NCI-H1436 treated with DMSO at 0.1 percent for 48 hours (cell line): ENCODE measurements at places on chromosomes 7 and 10.

DNA sequence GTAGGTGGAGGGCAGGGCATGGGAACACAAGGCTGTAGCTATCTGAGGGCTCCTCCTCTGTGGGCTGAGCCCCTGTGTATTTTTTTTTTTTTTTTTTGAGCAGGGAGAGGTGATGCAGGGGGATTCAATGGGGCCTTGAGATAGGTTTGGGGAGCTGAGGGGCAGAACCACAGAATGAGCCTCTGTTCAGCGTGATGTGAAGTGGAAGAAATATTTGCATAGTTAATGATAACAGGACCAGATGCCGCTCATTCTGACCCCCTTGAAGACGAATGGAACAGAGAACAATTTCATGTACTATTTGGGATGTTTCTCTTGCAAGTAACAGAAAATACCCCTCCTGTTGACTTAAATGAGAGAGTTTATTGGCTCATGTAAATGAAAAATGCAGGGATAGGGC lies 69.7 kb upstream of the EMX2 start:
- DNase-seq = no peak

- DNase-seq = no peak
These were observed 193.2 kb downstream of the ELFN1 start for GRCh38 chr7:1863091-1863900.

- DNase-seq = no peak
These were observed 25.7 kb downstream of the MRPS33 start for GRCh38 chr7:140989068-140989467.

- DNase-seq = no peak
These were observed 145.3 kb downstream of the RPS24 start for GRCh38 chr10:78178940-78179339.

DNA sequence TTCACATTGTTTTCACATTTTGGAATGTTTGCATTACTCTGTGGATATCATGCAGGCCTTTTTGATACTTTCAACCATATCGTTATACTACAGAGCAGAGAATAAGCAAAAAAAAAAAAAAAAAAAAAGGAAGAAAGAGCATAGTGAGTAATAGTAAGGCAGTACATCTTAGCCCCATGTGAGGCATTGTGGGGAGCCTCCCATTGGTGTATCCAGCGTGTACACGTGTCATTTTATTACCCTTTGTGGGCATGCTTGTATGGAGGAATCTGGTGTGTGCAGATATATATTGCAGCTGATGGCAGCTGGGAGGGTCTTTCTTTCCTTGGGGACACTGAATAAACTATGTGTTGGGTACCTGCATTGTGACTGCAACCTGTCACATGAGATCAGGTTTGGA lies 19.6 kb downstream of the R3HCC1L start:
- DNase-seq = no peak

- no peak for DNase-seq
These were observed 5.5 kb downstream of the GIMAP6 start for GRCh38 chr7:150626696-150627095.

DNA sequence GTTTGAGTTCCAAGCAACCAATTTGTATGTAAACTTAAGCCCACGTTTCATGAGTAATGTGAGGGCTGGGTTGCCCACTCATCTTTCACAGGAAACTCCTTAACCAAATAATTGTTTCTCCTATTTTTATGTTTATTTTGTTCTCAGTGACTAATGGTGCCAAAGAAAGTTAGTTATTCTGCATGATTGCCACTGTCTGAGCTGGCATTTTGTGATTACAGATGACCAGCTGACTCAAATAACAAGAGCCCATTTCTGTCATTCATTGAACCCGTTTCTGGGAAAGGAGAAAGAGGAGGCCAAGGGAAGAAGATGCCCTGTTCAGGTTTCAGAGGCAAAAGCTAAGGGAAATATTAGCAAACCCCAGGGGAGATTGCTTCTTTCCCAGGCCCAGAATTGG lies 186.9 kb upstream of the MYO3A start:
- no peak for DNase-seq
